Right hindlimb (tissue), 1 donor: ENCODE measurements at places on chromosomes 7 and 10.

DNA sequence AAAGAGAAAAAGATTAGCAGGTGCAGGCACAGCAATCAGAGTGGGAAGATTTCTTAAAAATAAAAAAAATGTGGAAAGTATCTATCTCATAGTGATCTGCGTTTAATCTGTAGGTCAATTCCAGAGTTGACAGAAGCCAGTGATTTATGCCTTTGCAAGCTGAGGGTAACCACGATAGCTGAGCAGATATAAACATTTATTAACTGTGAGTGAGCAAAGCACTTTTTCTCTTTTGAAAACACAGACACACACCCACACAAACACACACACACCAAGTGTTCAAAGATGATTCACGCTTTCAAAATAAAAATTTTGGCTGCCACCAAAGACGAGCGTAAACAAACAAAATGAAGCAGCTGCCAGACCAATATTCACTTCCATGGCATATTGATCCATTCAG lies 243.2 kb upstream of the SLC26A5 start:
- DNase-seq: no peak

- no peak for DNase-seq
These were observed 31.3 kb upstream of the SMC3 start for GRCh38 chr10:110535958-110536891.

- DNase-seq: no peak
These were observed 787.9 kb upstream of the POM121L12 start for GRCh38 chr7:52247518-52247917.

- DNase-seq: no peak
These were observed 276.2 kb downstream of the USP6NL start for GRCh38 chr10:11335167-11335652.

- DNase-seq: no peak
These were observed 223.8 kb upstream of the KAT6B start for GRCh38 chr10:74602576-74602975.

- DNase-seq: no peak
These were observed 132.0 kb downstream of the ST7 start for GRCh38 chr7:117085275-117085674.

DNA sequence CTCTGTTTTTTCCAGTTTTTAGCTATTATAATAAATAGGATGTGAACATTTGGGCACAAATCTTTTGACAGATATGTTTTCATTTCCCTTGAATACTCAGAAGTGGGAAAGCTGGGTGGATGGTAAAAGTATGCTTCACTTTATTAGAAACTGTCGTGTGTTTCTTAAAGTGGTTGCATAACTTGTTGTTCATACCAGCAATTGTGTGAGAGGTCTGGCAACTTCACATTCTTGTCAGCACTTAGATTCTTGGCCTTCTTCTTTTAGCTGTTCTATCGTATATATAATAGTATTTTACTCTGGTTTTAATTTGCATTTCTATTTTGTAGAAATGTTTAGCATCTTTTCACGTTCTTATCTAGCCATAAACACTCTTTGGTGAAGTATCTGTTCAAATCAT lies 894.4 kb downstream of the KCNMA1 start:
- no peak for DNase-seq

DNA sequence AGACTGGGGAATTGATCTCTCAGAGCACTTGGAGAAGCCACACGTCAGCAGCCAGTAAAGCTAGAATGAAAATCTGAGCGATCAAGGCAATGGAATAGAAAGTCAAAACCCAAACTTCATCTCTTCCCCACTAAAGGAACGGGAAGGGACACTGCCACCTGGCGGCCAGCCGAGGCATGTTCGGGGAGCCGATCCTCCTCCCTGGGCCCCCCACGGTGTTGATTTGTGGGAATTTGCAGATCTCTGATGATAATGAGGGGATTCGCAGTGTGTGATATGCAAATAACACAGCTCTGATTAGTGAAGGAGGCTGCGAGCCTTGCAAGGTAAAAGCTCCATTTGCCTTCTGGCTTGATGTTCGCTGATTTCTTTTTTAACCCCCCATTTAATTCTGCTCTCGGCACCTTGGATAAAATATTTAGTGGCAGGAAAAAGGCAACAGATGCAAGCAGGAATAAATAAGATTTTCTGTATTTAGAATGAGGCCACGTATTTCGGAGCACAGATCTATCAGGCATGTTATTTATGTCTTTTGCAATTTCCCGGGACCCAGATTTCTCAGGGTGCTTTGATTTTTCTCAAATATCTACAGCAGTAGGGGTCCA lies 258.6 kb downstream of the PAXIP1 start:
- peak; percentile 49 for DNase-seq

DNA sequence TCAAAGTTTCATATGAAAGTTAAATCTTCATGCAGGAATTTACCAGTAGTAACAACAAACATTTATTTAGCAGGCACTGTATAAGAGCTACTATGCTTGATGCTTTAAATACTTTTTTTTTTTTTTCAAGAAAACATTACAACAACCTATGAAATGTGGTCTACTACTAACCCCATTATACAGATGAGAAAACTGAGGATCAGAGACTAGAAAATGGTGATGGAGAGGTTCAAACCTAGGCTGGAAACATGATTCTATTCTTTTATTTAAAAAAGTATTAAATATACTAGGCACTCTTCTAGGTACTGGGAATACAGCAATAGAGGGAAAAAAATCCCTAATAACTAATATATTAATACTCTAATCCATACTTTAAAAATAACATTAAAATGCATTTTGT lies 40.6 kb upstream of the TMEM168 start:
- DNase-seq: no peak

- no peak for DNase-seq
These were observed 21.7 kb downstream of the DDIT4 start for GRCh38 chr10:72295330-72295910.

DNA sequence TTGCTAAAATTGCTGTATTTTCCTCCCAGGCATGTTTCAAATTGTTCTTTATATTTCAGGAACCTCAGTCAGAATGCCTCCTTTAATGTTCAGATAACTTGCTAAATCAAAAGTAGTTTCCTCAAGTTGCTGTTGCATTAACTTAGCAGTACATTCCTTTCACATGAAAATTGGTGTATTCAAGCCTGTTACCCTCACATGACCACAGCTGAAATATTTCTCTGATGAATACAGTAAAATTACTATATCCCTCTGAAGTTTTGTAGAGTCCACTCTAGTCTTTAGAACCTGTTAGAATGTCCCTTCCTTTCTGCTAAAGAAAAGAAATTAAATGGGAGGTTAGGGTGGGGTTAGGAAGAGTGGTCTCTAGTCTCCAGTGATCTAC lies 24.5 kb upstream of the C1GALT1 start:
- no peak for DNase-seq

- DNase-seq: no peak
These were observed 12.2 kb downstream of the CCDC6 start for GRCh38 chr10:59894114-59894513.

DNA sequence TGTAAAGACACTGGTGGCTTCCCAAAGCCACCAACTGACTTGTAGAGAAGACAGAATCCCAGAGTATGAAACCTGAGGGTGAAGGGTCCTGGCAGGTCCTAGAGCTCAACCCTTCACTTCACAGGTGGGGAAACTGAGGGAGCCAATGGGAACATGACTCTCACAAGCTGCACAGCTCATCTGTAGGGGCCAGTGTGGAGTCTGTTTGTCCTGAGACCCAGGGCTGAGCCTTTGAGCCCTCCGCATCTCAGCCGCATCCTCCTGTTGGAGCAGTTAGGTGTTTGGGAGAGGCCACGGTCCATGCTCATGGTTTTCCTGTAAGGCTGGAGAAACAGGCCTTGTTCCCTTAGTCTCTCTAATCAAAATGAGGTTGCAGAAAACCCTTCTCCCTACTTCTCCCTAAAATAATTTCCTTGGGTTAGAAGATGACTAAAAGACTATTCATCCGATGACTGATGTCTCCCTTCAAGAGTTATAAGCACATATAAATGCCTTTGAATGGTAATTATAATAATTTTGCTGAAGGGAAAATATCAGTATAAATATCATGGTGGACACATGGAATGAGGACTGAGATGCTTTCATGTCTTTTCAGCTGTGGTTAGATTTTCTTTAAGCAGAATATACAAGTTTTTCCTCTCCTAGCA lies 10.3 kb downstream of the HTRA1 start:
- DNase-seq: no peak

DNA sequence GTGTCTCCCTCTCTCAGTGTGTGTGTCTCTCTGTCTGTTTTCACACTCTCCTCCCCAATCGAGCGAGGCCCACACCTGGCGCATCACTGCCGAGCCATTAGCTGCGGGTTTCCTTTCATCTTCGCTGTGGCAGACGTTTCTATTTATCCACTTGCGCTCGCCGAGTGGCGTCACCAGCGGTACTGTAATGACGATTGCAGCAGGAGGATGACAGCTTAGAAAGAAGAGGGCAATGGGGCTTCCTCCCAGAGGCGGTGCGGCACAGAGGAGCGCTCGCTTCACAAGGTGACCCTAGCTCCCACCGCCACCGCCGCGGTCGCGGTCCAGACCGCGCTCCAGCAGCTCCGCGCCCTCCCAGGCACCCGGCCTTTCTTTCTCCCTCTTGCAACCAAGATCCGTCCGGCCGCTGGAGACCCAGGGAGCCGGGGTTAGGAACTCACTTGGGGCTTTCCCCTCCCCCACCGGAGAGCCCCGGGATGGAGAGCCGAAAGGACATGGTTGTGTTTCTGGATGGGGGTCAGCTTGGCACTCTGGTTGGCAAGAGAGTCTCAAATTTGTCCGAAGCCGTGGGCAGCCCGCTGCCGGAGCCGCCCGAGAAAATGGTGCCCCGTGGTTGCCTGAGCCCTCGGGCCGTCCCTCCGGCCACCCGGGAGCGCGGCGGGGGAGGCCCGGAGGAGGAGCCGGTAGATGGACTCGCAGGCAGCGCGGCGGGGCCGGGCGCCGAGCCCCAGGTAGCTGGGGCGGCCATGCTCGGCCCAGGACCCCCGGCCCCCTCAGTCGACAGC lies at the start of gene EVX1:
Gene EVX1, plus strand, starts transcription at position 248 of the 785 bp plus-strand sequence. Its CDS starts 229 bp downstream, at position 477.
- DNase-seq: no peak

DNA sequence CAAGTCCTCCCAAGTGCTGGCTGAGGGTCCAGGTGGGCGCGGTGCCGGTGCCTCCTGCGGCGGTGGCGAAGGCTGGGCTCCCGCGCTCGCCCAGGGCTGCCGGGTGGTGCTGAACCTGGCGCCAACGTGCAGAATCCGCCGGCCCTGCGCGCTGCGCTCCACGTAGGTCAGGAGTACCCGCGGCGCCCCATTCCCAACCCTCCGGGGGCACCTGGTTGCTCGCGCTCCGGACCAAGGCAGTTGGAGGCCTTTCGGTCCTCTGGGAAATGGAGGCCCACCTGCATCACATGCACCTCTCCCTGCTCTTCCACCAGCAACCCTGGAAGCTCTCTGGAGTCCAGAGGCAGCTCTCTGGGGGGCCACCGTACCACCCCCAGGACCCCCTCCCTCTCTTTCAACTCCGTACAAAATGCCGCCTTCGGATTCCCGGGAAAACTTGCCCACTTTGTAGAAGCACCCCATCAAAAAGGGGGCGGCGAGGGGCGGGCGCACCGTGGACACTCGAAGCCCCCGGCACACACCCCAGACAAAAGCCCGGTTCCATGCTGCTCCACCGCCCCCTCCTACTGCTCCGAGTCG lies 745 bp downstream of the SLC16A9 start:
- peak; percentile 34 for DNase-seq

- no peak for DNase-seq
These were observed 70.9 kb downstream of the AMZ1 start for GRCh38 chr7:2758673-2759616.

DNA sequence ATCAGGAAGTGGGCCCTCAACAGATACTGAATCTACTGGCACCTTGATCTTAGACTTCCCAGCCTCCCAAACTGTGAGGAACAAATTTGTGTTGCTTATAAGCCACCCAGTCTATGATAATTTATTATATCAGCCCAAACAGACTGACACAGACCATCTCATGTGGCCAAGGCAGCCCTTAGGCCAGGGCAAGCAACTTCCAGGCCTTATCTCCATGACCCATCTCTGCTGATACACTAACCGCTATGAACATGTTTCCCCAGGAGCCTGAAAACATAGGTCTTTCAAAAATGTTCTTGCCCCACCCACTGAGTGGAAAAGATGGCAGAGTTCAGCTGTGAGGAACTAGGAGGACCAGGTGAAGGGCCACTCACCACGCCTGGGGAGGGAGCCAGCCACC lies 3.2 kb upstream of the BLOC1S2 start:
- DNase-seq: no peak

GRCh38 chr7:107742678-107743566 lies 1.0 kb upstream of the CBLL1 start:
- no peak for DNase-seq

DNA sequence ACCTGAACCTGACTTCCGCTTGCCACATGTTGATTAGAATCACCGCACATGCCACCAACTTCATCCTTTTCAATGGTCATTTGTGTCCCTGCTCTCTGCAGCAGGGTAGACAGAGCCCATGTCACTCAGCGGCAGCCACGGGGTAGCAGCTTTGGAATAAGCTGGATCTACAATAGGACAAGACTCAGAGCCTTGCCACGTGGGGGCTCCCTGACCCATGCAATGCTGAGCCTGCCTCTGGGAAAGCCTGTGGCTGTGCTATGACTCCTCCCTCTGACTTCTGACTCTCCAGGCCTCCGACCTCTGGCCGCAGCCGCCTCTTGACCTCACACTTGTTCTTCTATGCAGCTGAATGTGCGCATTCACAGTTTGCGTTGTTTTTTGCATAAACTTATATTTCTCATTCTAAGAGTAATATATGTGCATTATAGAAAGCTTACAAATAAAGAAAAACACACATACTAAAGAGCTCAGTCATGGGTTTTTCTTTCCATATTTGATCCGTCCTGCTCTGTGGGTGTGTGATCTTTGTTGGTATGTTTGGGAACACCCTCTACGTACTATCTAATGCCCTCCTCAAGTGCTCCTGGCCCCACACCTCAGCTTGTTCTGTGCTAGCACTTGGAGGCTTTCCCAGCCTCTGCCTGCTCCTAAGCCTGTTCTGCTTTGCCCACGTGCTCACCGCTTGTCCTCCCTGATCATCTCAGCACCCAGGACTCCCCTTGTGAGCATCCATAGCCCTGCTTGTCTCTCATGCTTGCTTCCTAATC lies 198.0 kb upstream of the MKI67 start:
- peak; percentile 75 for DNase-seq

DNA sequence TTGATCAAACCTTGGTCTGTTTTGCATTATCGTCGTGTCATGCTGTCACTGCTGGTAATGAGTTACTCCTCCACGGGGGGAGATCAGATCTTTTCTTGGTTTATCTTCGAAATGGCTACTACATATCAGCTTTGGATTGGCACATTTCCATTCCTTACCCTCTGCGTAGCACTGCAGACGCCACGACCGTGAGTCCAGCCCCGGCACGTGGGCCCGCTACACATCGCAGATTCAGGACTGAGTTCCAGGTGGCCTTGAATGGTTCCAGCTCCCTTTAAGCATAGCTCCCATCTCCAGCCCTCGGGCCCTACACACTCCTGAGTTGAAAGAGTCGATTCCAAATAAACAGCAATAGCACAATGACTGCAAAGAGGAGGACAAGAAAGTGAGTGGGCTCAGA lies 238.6 kb upstream of the PFKP start:
- DNase-seq: no peak

GRCh38 chr10:95388109-95388471 lies 97.3 kb upstream of the PDLIM1 start:
- no peak for DNase-seq

DNA sequence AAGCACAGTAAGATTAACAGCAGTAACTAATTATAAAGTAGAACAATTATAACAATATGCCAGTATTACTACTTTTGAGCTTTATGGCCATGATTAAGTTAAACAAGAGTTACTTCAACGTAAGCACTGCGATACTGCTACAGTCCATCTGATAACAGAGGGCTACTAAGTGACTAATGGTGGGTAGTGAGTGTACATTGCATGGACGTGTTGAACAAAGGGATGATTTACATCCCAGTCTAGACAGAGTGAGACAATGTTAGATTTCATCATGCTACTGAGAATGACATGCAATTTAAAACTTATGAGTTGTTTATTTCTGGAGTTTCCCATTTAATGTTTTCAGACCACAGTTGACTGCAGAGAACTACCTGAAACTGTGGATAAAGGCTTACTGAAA lies 45.6 kb downstream of the TPST1 start:
- DNase-seq: no peak
